H1 (cell line): ENCODE measurements at places on chromosomes 5 and 9. TPM values are rescaled to one million over a fixed set of nuclear protein-coding genes. Genes with fewer than 3 reads are reported as not detected.

DNA sequence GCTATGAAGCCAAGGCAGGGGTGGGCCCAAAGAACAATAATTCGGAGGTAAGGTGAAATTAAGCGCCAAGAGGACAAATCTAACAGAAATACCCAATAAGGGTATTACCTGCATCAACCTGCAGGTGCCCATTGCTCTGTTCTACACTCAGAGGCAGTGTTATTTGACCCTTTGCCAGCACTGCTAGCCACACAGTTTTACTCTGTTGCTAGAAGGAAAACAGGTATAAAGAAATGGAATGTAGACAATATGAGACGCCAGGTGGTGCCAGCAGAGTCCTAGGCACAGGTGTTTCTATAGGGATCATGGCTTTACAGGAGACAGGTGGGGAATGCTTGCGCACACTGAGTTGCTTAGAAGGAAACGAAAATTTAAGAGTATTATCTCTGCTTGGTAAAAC, 201.3 kb downstream of the HTR1A start:
- no peak for DNase-seq

- DNase-seq: no peak
Measured at GRCh38 chr5:58456026-58456425, 3.9 kb downstream of the PLK2 start.

DNA sequence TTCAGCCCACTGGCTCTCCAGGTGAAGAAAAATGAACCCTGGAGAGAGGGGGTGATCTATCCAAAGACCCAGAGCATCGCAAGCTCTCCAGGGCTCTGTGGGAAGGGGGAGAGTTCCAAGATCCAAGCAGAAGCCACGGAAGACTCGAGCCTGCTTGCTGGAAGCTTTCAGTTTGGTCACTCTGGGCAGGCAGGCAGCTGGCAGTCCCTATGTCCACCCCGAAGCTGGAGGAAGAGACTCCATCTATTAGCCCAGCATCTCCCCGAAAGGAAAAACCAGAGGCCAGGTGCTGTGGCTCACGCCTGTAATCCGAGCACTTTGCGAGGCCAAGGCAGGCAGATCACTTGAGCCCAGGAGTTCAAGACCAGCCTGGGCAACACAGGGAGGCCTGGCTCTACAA, 10.7 kb upstream of the SPARC start:
- DNase-seq: no peak

Gene BTNL3
- total RNA-seq: not detected in 2 replicates

Gene OXCT1
- total RNA-seq: 25.8 and 28.2 TPM in 2 replicates
